ENCODE measurements at places on chromosomes 7 and 10.

GRCh38 chr7:23607130-23607529, 9.9 kb downstream of the CCDC126 start:
- no peak for DNase-seq

- no peak for DNase-seq
Observed at GRCh38 chr7:94127026-94127425, 122.9 kb upstream of the BET1 start.

- peak; percentile 71 for DNase-seq
Observed at GRCh38 chr7:144842377-144842851, 6.6 kb upstream of the TPK1 start.

GRCh38 chr7:82443036-82443546, 486 bp downstream of the CACNA2D1 start:
- no peak for DNase-seq

DNA sequence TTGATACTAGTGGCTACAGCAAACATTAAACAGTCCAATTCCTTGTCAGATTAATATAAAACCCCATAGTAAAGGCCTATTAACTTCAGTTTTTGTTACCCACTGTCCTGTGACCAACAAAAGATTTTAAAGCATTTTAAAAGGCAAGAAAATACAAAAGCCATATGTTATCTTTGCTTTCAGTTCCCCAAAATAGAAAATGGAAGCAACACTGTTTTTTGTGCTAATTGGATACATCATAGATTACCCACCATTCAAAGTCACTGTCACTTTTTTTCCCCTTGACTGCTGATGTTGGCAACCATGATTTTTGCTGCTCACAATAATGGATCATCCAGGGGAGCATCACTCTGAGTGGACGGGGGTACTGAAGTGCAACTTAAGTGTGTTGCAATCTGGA, 52.4 kb upstream of the TMEM140 start:
- DNase-seq, result no peak

GRCh38 chr10:36880898-36881297, 244.5 kb upstream of the ANKRD30A start:
- DNase-seq, result no peak

DNA sequence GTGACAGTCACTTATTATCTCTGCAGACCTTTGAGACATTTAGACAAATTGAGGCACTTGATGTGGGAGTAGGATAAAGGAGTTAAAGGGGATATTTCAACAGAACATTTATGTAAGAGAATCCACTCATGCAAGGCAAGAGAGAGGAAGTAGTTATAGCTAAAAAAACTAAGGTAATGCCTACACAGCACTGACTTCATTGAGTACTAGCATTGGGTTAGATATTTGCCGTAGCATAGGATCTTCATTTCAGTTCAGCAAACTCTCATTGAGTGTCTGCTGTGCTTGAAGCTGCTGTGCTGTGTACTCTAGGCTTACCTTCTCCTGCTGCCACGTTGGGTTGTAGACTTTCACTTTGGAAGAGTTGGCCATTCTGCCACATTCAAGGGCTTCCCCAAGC, 10.5 kb upstream of the ENTPD1 start:
- DNase-seq, result no peak

GRCh38 chr7:21427182-21427870, 557 bp upstream of the SP4 start:
- DNase-seq, result peak; percentile 99

GRCh38 chr10:77857272-77857671, 69.3 kb downstream of the DLG5 start:
- DNase-seq, result no peak

GRCh38 chr7:129970816-129971215, 18.1 kb upstream of the UBE2H start:
- no peak for DNase-seq
